GM23248 (cell line): ENCODE measurements at places on chromosomes 11 and 22. TPM values are rescaled to one million over a fixed set of nuclear protein-coding genes. Genes with fewer than 3 reads are reported as not detected.

The MCAM gene
- total RNA-seq, result 40.4 and 61.3 TPM in 2 replicates

The SLC25A18 gene
- total RNA-seq, result not detected in 2 replicates

The LDLRAD3 gene
- total RNA-seq, result 3.3 and 6.2 TPM in 2 replicates

The OR51A7 gene
- total RNA-seq, result not detected in 2 replicates

The HINFP gene
- 24.9 and 31.8 TPM in 2 replicates for total RNA-seq

The SMC1B gene
- total RNA-seq, result 0.13 TPM in 1 of 2 replicates, not detected in the other

The NCF4 gene
- total RNA-seq, result not detected in 2 replicates

The GSTT2B gene
- total RNA-seq, result 5.3 and 8.7 TPM in 2 replicates

The MAJIN gene
- total RNA-seq, result not detected in 2 replicates

The PLXNB2 gene
- 136 and 147 TPM in 2 replicates for total RNA-seq

The PKDREJ gene
- not detected in 2 replicates for total RNA-seq

The GRAP2 gene
- total RNA-seq, result not detected in 2 replicates

The CCDC88B gene
- total RNA-seq, result 1.8 TPM in 2 replicates

The DKK3 gene
- total RNA-seq, result 189 and 225 TPM in 2 replicates
